ENCODE measurements at places on chromosomes 11 and 22.

DNA sequence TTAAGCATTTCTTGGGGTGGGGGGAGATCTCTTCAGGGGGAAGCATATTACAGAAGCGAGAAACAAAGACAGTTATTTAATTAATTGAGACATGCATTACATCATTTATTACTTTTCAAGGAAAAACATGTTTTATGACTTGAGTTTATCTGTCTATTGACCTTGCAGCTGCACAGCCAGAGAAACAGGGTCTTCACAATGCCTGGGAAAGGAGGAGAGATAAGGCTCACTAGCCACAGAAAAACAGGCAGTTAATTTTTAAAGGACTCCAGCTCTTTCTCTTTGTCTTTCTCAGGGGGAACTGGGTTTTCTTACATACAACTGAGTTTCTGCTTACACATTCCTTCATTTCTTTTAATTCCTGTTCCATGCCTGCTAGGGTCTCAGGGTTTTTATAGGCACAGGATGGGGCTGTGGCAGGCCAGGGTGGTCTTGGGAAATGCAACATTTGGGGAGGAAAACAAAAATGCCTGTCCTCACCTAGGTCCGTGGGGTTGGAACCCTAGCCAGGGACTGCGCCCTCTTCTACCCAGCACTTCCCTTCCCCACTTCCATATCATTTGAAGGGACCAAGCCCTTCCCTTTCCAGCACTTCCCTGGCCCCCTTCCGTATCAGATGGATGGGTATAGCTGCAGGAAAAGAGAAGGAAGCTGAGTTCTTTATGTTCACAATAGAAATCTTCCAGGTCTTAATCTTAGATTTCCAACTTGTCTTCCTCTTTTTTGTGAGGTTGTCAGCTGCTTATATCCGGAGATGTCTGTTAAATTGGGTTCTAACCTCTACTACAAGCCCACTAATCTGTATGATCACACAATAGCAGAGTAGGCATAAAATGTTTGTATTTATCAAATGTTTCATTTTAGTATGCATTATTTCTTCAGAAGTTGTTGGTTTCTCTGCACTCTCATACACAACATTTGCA, 38.3 kb downstream of the BIRC2 start:
- peak; percentile 67 for DNase-seq

DNA sequence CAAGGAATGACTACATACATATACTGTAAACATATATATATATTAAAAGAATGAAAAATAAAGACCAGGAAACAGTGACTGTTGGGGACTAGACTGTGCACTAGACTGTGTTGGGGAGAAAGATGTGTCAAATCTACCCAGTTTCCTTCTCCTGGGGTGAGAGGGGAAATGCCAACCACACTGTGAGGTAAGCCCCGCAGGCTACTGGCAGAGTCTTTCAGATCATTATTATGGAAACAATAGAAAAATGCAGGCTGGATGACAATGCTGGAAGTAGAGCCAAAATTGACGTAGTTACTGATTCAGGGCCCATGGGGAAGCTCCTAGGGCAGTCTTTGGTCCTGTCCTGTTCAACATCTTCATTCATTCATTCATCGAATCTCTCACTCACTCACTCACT, 101.4 kb downstream of the C11orf58 start:
- no peak for DNase-seq

DNA sequence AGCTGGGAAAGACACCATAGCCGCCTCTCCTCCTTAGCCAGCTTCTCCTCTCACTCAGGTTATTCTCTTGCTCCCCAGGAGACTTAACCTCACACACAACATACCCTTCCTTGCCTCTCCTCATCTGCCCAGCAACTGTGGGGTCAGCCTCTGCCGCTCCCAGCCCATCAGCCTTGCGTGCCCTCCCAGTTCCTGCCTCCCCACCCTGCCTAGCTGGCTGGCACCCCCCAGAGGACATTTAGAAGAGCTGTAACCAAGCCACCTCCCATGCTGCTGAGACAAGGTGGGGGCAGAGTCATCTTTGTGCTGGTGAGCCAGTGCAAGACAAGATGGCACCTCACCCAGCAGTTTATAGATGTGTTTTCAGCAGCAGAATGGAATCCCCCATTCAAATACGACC, 38.2 kb downstream of the TOM1 start:
- DNase-seq, result peak; percentile 72

- DNase-seq, result no peak
These were observed 53.2 kb upstream of the AMPD3 start for GRCh38 chr11:10401696-10402392.

- DNase-seq, result no peak
These were observed 106.3 kb downstream of the KCNQ1 start for GRCh38 chr11:2551131-2551530.

DNA sequence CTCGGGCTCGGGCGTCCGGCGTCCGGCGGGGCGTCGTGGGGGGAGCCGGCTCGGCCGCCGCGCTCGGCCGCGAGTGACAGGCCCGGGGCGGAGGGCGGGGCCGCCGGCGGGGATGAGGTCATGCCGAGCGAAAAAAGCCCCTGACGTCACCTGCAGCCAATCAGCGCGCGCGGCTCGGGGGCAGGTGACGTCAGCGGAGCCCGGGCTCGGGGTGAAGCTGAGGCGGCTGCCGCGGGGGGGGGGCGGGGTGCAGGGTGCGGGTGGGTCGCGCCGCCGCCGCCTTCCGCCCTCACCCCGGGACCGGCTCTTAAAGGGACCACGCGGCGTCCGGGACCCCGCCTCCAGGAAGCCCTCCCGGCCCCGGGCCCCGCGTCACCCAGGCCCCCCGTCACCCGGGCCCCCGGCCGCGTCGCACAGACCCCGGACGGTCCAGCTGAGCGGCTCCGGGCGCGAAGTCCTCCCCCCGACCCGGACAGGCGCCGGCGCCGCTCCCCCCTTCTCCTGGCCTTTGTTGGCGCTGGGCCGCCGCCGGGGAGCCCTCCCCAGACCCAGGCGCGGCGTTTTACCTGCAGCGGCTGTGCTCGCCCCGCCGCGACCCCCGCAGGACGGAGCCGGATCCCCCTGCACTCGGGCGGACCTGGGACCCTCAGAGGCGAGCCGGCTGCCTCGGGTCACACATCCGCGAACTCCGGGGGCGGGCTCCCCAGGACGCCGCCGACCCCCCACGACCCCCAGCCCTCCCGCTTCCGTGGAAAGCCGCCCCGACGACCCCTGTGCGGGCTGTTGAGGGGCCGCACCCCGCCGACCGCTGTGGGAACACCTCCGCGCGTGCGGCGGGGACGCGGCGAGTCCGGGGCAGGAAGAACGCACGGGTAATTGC, at the start of gene DUSP8:
Gene DUSP8 (minus strand): TSS at position 75 of the 880 bp plus-strand sequence. CDS start 6,445 bp downstream, outside the sequence.
- peak; percentile 83 for DNase-seq

DNA sequence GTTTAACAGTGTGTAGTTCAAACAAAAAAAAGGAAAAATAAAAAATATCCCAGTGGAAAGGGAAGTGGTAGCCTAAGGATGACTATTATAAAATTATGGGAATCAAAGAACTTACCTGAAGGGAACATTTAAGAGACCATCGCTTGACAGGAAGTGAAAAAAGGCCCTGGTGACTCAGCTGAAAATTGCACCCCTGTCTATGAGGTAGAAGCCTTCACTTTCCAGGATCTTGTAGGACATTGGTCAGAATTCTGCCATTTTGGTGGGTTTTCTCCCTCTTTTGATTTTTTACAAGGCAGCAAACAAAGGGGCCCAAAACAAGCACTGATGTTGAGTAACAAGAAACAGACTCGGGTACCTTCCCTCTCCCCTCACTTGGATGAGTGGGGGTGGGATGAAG, 15.6 kb downstream of the DDX17 start:
- DNase-seq, result no peak

DNA sequence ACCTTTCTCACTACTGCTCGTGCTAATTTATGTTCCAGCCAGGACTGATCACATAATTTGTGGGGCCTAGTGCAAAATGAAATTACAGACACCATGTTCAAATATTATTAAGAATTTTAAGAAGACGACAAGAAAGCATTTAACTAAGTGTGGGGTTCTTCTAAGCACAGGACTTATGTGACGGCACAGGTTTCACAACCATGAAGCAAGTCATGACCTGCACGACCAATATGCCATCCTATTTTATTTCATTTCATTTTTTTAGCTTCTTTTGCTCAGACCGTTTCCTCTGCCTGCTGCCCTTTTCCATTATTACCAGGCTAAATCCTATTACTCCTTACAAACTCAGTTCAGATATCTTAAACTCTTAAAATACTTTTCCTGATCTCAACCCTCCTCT, 462.5 kb downstream of the AASDHPPT start:
- no peak for DNase-seq

DNA sequence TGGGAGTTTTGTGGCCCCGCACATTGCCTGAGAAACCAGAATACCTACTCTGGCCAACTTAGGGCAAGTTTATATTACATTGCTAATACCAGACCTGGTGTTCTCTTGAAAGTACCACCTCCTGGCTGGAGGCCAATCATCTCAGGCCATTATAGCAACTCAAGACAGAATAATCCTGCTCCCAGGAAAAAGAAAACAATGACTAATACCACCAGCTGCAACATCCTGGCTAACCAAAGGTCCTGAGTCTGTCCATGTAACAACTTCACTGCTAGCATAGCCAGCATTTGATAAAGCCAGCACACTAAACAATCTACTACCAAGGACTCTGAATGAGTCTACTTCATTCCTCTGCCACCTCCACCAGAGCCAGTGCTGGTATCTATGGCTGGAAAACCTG, 1298.7 kb upstream of the CNTN5 start:
- DNase-seq, result no peak

DNA sequence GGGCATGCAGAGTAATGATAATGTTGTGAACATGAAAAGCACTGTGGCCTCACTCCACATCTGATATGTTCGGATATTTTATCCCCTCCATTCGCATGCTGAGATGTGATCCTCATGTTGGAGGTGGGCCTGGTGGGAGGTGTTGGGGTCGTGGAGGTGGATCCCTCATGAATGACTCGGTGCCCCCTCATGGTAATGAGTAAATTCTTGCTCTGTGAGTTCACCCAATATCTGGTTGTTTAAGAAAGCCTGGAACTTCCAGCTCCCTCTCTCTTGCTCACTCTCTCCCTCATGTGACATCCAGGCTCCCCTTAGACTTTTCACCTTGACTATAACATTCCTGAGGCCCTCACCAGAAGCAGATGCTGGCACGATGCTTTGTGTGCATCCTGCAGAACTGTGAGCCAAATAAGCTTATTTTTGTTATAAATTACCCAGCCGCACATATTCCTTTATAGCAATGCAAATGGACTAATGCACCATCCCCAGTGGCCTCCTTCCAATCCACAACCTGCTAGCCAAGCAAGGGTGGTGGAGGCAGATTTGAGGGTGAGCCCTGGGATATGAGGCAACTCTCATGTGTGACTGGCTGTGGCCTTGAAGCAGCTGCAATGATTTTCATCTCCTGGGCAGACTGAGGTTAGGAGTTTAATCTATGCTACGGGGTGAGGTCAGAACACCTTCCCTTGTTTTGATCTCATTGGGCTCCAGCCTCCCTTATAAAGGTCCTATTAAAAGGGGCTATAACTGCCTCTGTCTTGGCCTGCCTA, 276.5 kb downstream of the ETS1 start:
- no peak for DNase-seq

- DNase-seq, result peak; percentile 15
These were observed 2.0 kb upstream of the C11orf42 start for GRCh38 chr11:6203327-6203726.

DNA sequence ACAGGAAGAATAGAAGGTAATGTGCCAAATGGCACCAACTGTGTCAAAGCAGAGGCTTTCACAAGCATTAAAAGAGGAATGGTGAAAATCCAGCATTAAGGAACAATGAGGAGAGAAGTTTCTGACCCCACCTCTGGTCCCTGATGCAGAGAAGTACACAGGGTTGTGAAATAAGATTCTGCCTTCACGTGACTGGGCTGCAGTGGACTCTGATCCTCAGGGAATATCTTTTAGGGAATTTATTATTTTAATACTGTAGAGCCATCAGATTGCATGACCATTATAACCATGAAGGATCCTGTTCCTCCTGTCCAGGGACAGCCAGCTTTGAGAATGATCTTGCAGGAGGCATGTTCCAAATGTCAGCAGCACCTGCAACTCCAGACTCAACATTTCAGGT, 74.4 kb upstream of the FAR1 start:
- no peak for DNase-seq

DNA sequence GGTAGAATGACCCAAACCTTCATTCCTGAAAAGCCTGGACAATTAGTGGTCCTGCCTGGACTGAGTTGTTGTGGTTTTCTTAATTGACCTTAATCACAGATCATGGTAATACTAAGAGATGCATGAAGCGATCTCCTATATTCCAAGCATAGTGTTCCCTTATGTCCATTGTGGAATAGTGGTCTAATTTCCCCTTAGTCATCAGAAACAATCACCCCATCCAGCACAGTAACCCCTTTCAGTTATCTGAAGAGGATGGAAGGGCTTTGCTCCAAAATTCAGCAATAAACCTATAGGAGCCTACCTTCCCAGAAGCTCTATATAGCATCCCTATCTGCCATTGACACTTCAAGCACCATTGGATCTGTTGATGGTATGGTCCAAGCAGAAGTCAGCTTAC, 6.8 kb upstream of the MS4A5 start:
- DNase-seq, result no peak

- no peak for DNase-seq
These were observed 1425.8 kb downstream of the TBC1D22A start for GRCh38 chr22:48188231-48188721.

DNA sequence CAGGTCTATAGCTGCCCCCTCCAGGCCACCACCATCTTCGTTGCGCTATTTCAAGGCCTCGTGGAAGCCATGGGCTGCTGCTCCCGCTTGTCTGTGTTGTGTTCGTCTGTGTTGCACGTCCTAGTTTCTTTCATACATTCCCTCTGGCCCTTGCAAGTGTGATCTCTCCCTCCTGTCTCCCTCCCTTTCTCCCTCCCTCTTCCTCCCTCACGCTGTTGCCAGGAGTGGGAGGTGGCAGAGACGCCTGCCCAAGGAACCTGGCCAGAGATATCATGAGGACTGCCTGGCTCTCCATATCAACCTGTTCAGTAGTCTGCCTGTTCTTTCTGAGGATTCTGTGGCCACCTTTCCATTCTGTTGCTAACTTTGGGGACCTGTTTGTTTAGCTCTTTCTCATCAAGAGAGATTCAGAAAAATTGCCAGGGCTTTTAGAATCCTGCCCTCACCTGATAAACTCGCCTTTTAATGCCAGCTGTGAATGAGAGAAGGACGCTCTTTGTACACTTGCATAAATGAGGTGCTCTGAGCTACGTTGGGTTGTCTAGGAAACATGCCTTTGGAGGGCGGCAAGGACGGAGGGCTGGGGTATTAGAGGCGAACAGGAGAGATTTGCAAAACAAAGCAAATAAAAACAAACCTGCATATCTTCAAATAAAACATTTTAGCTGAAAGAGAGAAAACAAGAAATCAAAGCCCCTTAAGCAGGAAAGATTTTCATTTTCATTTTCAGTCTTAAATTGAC, 185.2 kb downstream of the TBC1D22A start:
- DNase-seq, result no peak

DNA sequence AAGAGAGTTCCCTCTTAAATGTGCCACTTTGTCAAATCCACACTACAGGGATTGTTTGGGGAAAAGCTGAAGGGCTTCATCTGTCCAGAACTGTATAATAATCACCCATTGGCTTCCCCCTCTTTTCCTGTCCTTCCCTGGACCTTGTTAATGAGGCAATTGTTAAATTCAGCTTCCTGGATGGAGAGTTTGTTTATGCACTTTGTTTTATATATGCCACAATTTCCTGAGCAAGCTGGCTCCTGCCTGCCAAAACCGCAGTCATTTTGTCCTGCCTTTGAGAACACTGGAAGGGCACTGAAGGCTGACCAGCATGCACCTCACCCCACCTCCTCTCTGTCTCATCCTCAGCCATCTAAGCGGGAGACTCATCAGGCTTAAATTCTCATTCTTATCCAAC, 86.2 kb downstream of the MSANTD4 start:
- no peak for DNase-seq

- no peak for DNase-seq
These were observed 539 bp downstream of the USH1C start for GRCh38 chr11:17543574-17544180.

- DNase-seq, result peak; percentile 90
These were observed 39.3 kb upstream of the BSX start for GRCh38 chr11:123020968-123021367.

Data from hematopoietic multipotent progenitor cell treated with erythropoietin and hydrocortisone succinate and interleukin-3 and kit ligand, for 4 days (in vitro differentiated cells).